Stimulated activated CD4-positive, alpha-beta T cell treated with anti-CD3 and anti-CD28 coated beads, TNF-alpha, amount 100 ng/mL, for 1 hour (primary cell): ENCODE measurements at places on chromosomes 11 and 22.

- DNase-seq: no peak
Measured at GRCh38 chr11:10623797-10624761, 55.6 kb upstream of the LYVE1 start.

- no peak for DNase-seq
Measured at GRCh38 chr22:34866081-34866480, 199.9 kb upstream of the ISX start.

GRCh38 chr11:73367482-73368024 lies 8.6 kb upstream of the RELT start:
- no peak for DNase-seq

- DNase-seq: no peak
Measured at GRCh38 chr11:90635151-90635550, 412.3 kb upstream of the CHORDC1 start.

DNA sequence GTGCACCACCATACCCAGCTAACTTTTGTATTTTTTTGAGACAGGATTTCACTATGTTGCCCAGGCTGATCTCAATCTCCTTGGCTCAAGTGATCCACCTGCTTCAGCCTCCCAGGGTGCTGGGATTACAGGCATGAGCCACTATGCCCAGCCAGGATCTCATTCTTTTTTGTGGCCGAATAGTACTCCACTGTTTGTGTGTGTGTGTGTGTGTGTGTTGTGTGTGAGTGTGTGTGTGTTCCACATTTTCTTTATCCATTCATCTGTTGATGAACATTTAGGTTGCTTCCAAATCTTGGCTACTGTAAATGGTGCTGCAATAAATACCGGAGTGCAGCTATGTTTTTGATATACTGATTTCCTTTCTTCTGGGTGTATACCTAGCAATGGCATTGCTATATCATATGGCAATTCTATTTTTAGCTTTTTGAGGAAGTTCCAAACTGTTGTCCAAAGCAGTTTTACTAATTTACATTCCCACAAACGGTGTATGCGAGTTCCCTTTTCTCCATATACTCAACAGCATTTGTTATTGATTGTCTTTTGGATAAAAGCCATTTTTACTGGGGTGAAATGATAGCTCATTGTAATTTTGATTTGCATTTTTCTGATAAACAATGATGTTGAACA lies 105.4 kb downstream of the TTC28 start:
- DNase-seq: no peak

DNA sequence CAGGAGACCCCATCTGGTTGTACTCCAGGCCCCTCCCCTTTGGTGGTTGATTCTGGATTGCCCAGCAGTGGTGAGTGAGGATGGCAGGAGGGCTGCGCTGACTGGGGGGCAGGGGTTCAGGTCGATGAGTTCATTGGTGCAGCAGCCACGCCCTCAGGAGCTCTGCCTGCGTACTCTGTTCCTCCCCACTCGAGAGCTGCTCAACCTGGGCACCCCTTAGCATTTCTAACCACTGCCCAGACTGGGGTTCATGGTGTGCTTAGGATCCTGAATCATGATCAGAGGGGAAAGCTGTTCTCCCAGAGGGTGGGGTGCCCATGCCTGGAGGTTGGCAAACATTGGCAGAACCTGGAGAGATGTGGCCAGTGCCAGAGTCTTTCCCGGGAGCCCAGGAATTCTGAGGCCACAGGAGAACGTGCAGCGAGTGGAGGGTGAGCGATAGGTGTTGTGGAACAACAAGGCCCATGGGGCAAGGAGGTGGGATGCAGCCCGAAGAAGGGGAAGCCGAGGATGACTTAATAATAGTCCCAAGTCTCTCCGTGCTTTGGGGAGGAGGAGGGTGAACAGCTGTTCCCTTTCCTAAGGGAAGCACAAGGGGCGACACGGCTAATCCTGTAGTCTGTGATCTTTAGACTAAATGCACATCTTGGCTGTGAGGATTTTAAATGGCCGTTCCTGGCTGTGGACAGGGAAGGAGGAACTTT lies 75.5 kb downstream of the SCN3B start:
- DNase-seq: no peak

- no peak for DNase-seq
Measured at GRCh38 chr22:33438273-33438672, 380.1 kb upstream of the SYN3 start.

DNA sequence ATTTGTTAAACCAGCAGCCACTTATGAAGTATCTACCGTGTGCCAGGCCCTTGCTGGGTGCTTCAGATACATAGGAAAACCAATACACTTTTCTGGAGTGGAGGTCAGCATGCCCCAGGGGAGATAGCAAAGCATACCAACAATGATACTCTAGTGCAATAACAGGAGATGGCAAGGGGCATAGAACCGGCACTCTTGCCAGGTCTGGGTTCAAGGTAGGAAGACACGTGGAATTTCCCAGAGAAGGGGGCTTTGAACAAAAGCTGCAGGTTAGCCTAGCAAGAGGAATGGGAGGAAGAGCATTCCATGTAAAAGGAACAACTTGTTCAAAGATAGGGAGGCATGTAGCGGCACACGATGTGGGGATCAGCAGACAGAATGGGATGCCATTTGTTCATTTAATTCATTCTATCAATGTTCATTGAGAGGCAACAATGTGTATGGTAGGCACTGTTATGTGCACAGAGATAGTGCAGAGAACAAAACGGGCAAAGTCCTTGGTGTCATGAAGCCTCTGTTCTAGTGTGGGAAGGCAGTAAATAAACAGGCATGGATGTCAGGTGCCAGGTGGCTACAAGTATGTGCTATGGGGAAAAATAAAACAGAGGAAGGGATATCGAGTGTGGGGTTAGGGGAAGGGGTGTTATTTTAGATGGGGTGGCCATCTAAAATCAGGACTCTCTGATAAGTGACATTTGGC lies 162.6 kb upstream of the E2F8 start:
- DNase-seq: no peak

- no peak for DNase-seq
Measured at GRCh38 chr11:61281581-61282250, 13.4 kb downstream of the VWCE start.

- DNase-seq: no peak
Measured at GRCh38 chr11:12529041-12529440, 145.2 kb upstream of the TEAD1 start.

GRCh38 chr22:24761888-24762675 lies 12.4 kb downstream of the PIWIL3 start:
- no peak for DNase-seq

- no peak for DNase-seq
Measured at GRCh38 chr11:43936076-43936475, 6.4 kb upstream of the C11orf96 start.

GRCh38 chr11:9568161-9568853 lies 5.2 kb upstream of the WEE1 start:
- no peak for DNase-seq

DNA sequence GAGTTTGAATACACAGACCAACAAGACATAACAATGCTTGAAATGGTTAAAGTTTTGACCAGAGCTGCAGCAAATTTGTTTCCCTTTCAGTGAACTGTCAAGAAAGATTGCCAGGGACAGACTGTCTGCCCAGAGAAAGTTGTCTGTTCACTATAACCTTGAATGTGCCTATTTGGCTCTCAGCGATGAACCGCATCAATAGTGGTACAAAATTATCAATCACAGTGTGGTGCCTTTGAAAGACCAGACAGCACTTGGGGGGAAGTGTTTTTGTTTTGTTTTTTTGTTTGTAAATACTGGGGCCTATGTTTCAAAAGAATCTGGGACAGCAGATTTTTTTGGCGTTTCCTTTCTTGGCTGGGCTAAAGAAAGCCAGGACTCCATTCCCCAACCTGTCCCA lies 123.1 kb downstream of the CD44 start:
- no peak for DNase-seq

DNA sequence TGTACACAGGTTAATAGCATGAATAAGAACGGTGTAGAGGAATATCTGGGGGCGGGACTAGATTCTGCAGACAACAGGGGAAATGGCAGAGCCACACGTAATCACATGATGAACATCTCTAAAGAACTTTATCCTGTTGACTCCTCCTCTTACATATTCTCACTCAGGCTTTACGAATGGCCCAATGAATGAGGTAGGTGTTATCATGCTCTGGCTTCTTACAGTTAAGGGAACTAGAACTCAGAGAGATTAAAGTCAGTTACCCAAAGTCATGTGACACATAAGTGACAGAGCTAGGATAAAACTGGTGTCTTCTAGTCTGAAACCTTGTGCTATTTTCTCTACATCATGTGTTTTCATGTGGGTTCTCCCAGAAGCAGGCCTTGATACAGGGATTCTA lies 49.0 kb upstream of the BMAL1 start:
- no peak for DNase-seq

GRCh38 chr22:49934160-49934890 lies 15.9 kb downstream of the CRELD2 start:
- no peak for DNase-seq

GRCh38 chr11:10385696-10386095 lies 69.4 kb upstream of the AMPD3 start:
- no peak for DNase-seq

DNA sequence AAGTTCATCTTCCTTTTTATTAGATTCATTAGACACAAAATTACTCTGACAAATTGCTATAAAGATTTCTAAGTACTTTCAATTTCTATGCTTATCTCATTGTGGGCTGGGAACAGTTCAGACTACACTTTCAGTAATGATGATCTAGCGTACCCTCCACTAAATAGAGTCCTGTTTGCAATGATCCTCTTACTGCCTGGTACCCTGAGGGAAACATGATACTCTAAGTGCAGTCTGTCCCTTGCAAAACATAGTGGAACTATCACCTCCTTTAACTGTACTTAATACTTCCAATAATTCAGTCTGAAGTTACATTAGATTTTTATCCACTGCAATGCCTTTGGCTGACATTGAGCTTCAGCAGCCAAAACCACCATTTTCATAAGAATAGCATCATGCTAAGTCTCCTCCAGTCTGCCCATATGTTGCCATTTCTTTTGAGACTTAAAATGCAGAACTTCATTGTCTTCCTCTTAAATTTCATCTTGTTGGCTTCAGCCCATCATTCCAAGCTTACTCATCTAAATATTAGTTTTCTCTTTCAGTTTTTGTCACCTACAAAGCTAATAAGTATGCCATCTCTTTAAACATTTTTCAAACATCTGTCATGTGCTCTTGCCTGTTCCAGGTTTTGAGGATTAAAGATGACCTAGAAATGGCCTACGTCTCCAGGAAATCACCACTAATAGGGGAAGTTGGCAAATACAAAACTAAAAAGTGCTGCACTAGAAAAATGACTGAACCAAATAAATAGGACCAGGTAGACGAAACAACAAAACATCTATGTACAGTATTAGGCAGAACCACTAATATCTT lies 55.5 kb downstream of the PAK1 start:
- DNase-seq: no peak

GRCh38 chr11:100574894-100575769 lies 112.0 kb upstream of the ARHGAP42 start:
- DNase-seq: no peak

DNA sequence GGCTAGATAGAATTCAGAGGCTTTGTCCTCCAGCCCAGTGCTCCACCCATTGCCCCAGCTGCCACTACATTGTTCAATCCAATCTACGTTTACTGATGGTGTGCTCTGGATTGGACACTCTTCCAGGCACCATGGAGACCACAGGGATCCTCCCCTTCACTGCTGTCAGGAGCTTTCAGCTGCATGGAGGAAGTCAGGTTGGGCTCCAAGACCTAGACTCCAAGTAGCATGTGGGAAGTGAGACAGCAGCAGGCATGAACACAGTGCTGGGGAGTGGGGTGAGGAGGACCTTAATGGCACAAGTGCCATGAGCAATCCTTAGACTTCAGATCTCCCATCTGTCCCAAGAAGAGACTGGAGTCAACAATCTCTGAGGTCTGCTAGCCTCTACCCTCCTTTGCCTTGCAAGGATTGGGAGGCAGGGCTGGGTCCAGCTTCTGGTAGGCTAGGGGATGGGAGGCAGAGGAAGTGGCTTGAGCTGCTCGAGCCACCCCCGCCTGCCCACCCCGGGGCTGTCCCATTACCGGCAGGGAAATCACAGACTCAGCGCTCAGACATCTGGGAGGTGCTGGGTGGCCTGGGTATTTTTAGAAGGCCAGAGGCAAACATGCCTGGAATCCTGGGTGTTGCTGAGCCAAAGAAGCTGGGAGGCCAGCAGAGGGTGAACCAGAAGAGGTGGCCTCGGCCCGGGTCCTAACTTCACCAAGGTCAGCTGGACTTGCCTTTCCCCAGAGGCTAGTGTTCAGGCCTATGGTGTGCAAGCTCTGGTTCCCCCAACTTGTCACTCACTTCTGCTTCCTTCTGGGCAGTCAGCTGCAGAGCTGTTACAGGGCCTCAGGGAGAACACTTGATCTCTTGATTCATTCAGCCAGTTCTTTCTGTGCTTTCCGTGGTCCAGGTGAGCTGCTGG lies 15.2 kb upstream of the FCHSD2 start:
- DNase-seq: no peak

- DNase-seq: no peak
Measured at GRCh38 chr11:65556470-65557279, 1.5 kb downstream of the LTBP3 start.

DNA sequence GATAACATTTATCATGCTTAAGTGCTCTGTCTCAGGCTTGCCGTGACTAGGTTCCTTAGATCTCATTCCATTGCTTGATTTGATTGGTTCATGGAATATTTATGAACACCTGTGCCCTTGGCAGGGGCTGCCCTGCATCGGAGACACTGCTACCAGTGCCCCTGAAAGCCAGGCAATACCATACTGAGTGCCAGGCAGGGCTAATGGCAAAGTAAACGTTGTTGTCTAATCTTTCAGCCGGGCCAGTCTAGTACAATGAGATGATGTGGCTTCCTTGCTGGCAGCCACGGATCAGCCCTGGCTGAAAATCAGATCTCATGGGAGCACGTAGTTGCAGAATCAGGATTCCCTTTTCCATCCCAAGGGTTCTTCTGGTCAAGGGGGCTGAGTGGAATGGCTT lies 5.0 kb upstream of the PGA3 start:
- DNase-seq: no peak

DNA sequence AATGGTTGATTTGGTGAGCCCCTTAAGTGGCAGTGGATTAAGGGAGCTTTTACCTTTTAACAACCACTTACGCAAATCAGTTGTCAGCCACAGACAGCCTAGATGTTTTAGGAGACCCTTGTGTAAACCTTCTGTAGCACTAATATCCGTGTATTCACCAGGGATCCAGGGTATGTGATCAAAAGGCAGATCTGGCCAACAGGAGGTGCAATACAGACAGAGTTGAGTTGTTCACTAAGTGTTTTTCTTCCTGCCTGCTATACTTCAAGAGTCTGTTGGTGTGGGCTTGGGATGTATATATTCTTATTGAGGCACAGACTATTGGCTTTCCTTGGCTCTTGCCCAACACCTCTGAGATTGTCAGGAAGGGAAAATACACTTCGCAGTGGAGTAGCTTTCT lies 175.1 kb downstream of the FAT3 start:
- DNase-seq: no peak

GRCh38 chr11:91163619-91164451 lies 941.0 kb upstream of the CHORDC1 start:
- no peak for DNase-seq

GRCh38 chr11:17544181-17544622 lies at the start of gene USH1C:
Gene USH1C (minus strand): TSS chr11:17544416. CDS start chr11:17544307, 109 bp downstream.
- no peak for DNase-seq

DNA sequence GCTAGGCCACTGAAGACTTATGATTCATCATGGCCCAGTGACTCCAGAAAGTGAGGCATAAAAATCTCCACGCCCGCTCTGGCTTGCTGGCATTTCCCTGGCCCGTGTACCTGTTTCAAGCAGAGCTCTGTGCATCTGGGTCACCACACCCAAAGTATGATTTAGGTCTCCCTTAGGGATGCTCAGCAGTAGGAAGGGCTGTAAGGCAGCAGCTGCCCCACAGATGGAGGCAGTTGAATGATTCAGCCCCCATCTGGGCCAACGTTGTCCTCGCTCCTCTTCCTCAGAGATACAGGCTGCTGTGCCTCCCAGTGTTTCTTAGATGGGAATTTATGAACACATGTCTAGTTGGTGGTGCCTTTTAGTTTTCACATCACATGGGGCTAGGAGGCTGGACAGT lies 21.6 kb downstream of the GPR83 start:
- DNase-seq: no peak
